Nephron progenitor cell (in vitro differentiated cells): ENCODE measurements at places on chromosomes 6 and 20.

DNA sequence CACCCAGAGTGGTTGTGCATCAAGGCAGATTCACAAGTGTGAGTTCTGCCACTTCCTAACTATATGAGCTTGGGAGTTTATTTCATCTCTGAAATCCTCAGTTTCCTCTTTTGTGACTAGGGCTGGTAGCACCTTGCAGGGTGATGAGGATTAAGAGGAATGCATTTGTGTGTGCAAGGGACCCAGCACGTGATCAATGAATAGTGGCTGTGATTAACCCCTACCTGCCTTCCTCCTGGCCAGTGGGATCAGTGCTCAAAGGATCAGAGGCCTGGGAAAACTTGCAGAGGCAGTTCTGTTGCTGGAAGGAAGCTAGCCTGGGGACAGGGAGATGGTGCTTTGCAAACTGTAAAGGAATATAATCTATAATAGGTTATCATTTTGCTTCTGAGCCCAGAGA is 7.3 kb downstream of the SDC4 start:
- DNase-seq: no peak

GRCh38 chr6:46091080-46091478 is 38.7 kb upstream of the ENPP4 start:
- no peak for DNase-seq

GRCh38 chr6:149910721-149911151 is 12.2 kb downstream of the RAET1G start:
- DNase-seq: no peak

- no peak for DNase-seq
Observed at GRCh38 chr6:168559574-168560098, 118.7 kb downstream of the SMOC2 start.

- no peak for DNase-seq
Observed at GRCh38 chr6:158517581-158517980, 42.3 kb upstream of the TMEM181 start.

DNA sequence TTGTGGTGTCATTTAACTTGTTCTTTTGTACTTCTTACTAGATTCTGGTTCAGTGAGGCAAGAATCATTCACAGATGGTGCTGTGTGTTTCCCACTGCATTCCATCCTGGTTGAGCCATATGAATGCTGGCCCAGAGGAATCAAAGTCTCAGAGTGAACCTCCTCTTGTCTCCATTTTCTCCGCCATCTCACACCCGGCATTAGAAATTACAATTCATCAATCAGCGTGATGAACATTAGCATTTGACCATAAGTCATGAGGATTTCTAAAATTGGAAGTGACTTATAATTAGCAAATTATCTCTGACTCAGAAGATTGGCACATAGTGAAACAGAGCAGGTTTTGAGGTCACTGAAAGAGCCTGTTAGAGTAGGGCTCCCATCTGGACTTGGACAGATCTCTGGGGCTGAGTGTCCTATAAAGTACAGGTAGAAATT is 25.2 kb downstream of the TNFAIP3 start:
- DNase-seq: no peak

- DNase-seq: no peak
Observed at GRCh38 chr6:74115674-74116073, 419.7 kb downstream of the CD109 start.

DNA sequence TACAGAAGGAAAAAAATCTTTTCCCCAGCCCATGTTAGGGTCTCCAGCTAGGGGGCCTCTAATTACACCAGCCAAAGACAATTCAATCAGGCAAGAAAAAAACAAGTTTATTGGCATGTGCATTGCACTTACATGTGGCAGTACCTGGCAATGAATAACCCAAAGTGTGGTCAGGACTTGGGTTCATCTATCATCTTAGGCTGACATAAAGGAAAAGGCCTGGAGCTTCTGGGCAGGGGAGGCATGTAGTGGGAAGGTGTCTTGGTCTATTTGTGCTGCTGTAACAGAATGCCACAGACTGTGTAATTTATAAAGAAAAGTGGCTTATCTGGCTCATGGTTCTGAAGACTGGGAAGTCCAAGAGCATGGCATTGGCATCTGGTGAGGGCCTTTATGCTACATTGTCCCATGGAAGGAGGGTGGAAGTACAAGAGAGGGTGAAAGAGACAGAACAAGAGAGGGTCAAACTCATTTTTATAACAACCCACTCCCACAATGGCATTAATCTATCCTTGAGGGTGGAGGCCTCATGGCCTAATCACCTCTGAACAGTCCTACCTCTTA is 4.4 kb upstream of the PYGB start:
- DNase-seq: no peak

DNA sequence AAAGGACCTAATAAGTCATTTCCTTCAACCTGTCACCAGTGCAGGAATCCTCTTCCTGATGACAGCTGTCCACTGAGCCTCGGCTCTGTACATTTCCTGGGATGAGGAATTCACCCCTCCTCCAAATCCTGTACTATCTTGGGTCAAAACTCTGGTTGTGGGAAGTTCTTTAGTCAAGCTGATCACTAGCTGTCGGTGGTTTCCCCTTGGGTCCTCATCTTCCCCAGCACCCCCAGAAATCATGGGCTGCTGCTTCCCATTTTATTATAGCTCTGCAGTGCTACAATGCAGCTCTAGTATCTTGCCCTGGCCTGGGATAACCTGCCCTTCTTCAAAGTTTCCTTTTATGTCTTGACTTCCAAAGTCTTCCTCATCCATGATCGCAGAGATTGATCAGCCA is 14.6 kb upstream of the ADA start:
- no peak for DNase-seq

GRCh38 chr6:48747471-48747870 is 636.5 kb upstream of the PTCHD4 start:
- no peak for DNase-seq
